Hepatocyte (in vitro differentiated cells): ENCODE measurements at places on chromosomes 5 and 9. TPM values are rescaled to one million over a fixed set of nuclear protein-coding genes. Genes with fewer than 3 reads are reported as not detected.
A peak's percentile ranks its signal among the peaks of the same experiment; 100 is the strongest.

GRCh38 chr9:121902461-121903135 is 190.5 kb downstream of the TTLL11 start:
- DNase-seq, result no peak

DNA sequence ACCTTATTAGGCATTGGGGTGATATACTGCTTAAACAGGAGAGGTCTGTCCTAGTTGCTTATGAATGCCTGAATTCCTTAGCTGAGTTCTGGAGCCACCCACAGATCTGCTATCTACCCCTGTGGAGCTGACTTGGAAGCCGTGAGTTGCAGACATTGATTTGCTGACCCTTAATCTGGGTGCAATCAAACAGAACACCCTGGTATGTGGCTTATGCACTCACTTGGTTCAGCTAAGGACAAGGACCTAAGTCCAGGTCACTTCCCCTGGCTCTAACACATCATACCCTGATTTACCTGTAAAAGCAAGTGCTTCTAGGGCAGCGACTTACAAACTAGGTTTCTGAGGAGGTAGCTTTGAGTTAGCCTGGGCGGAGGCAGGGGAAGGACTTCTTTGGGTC is 41.6 kb upstream of the TLR4 start:
- DNase-seq, result peak; percentile 9

- DNase-seq, result no peak
These were observed 41.7 kb downstream of the SMIM15 start for GRCh38 chr5:61120534-61120933.

DNA sequence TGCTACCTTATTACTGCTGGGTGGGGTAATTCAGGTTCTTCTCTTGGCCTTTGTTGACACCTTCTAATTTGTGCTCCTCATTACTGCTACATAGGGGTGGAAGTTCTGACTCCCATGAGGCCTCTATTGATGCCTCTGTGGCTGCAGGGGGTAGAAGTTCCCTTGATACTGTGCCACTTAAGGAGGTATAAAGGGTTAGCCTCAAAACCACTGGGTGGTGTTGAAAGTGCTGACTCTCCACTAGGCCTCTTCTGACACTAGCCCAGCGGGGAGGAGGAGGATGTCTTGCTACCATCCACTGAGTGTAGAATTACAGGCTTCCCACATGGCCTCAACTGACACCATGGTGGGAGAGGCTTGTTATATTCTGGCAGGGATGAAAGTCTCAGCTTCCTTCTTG is 36.7 kb upstream of the CCDC112 start:
- no peak for DNase-seq

DNA sequence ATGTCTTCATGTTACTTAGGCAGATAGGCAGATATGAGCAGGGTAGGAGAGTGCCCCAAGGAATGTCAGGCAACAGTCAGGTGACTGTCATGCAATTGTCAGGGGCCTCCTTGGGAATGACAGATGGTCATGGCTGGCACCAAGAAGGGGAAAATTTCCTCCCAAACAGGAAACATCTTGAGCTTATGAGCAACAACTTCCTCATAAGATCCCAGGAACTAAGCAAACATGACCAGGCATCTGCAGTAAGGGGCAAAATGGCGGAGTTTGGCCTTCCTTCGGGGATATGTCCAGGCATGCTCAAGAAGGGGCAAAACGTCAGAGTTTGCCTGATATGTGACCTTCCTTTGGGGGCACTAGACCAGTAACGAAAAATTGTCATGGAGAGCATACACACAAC is 591.8 kb downstream of the PDE4D start:
- DNase-seq, result no peak

DNA sequence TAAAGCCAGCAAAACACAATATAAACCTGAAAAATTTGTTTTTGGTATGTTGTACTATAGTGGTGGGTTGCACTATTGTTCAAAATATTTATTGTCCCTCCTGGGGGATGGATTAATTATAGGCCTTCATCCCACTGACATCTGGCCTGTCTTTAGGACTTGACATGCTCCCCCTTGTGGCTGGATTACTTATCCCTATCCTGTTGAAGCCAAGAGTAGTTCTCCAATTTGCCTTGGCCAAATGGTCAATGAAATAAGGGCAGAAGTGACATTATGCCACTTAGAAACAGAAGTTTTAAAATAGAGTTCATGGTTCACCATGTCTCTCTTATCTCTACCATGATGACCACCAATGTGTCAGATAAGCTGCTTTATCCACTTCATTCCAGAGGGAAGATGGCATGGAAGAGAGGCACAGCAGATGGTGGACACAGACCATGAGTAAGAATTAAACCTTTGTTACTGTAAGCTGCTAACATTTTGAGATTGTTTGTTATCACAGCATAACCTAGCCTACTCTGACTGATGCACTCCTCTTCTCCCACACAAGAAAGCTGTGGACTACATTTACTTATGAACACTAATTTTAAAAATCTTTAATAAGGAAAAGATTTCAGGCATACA is 29.2 kb upstream of the ARHGEF28 start:
- DNase-seq, result peak; percentile 63

- DNase-seq, result no peak
These were observed 9.0 kb downstream of the OR1J1 start for GRCh38 chr9:122468735-122469134.

DNA sequence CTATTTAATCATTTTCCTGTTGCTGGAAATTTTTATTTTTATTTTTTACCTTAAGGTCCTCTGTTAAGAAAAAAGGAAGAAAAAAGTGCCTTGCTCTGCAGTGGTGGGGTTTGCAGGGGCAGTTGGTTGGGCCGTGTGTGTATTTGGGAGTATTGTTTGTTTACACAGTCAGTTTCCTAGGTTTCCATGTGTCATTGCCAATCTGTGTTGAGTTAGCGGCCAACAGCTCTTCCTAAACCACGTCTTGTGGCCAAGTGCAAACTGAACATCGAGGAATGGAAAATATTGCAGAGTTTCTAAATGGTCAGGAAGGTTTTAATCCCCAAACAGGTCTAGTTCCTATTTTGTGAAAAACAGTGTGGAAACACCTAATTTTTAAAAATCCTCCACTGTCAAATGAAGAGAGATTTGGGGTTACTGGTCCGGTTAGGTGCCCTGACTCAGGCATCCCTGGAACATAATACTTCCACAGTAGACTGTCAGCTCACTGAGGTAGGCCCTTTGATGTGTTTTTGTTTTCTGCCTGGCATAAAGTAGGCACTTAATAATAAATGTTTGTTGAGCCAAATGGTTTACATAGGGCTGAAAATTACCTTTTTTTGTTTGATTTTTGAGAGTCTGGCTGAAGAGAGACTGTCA is 37.0 kb downstream of the MAMDC2 start:
- no peak for DNase-seq

DNA sequence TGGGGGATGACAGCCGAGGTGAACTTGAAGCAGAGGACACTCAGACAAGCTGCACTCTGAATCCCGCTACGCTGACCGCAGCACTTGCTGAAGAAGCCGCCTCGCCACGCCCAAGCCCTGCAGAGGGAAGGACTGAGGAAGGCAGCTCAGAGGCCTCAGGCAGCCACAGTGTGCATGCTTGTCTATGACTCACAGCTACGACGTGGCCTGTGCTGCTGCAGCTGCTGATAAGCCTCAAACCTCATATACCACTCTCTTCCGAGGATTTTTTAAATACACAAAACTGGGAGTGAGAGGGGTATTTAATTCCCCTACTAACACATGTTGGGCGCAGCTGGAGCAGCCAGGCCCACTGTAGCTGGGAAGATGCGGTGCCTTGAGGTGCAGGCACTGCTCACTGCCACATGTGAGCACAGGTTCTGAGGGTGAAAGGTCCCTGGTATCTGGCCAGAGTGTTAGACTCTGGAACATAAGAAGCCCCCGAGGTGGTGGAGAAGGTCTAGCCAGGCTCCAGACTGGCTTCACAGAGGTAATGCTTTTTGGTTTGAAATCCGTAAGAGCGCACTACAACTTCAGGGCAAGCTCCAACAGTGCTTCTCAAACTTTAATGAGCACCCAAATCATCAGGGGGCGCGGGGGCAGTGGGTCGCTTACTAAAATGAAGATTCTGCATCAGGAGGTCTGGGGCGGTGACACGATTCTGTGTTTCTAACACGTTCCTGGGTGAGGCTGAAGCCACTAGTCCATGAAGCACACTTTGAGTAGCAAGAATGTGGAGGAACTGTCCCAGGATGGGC is 196.8 kb downstream of the AUH start:
- DNase-seq, result peak; percentile 93

TOMM5 gene
- 173 and 187 TPM in 2 replicates for total RNA-seq

URM1 gene
- total RNA-seq, result 32.7 and 33.8 TPM in 2 replicates

CDC20B gene
- total RNA-seq, result 0.28 and 0.30 TPM in 2 replicates

ROPN1L gene
- total RNA-seq, result 0.28 and 0.30 TPM in 2 replicates
